Dermis microvascular lymphatic vessel endothelial cell (primary cell): ENCODE measurements at places on chromosomes 5 and 9. TPM values are rescaled to one million over a fixed set of nuclear protein-coding genes. Genes with fewer than 3 reads are reported as not detected.

DNA sequence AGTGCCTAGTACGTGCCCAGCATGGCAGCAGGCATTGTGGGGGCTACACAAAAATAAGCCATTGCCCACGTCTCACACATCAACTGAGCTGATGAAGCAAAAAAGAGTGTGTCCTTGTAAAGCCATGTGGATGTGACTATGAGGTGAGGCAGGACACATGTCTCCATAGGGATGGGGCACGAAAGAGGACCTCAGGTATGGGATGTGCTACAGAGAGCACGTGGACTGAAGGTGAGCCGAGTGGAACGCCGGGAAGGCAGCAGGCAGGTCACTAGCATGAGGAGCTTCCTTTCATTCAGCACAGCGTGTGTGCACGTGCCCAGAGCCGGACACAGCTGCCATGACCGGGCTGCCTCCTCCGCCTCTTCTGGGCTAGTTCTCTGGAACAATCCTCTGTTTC, 429.8 kb downstream of the SPOCK1 start:
- DNase-seq: no peak

- DNase-seq: no peak
Measured at GRCh38 chr9:23820451-23821374, 5.3 kb downstream of the ELAVL2 start.

DNA sequence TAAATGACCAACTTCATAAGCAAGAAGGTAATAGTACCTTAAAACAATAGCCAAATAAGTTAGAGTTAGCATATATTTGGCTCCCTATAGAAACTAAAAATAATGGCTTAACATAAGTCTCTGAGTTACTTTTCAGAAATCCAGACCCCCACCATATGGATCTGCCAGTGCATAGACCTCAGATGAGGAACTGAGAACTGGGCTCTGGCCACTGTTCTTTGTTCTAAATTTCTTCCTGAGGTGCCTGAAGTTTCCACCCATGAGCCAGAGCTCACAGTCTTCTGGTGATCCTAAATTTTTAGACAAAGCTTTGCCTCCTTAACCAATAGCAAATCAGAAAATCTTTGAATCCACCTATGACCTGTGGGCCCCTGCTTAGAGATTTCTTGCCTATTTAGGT, 250.9 kb downstream of the YTHDC2 start:
- DNase-seq: no peak

Gene SYNPO
- total RNA-seq: 5.6 and 12.3 TPM in 2 replicates

Gene THBS4
- total RNA-seq: 1.2 and 2.9 TPM in 2 replicates

Gene IZUMO3
- not detected in 2 replicates for total RNA-seq

Gene NUTM2G
- not detected in 2 replicates for total RNA-seq
